ENCODE measurements at places on chromosomes 2 and 18. TPM values are rescaled to one million over a fixed set of nuclear protein-coding genes. Genes with fewer than 3 reads are reported as not detected.

The CFAP65 gene
- total RNA-seq = not detected

The FZD7 gene
- 0.29 TPM for total RNA-seq

The CREG2 gene
- 0.88 TPM for total RNA-seq

The PJVK gene
- 1.4 TPM for total RNA-seq

The AMER3 gene
- not detected for total RNA-seq

The VAPA gene
- 163 TPM for total RNA-seq

The DRC1 gene
- total RNA-seq = 0.21 TPM

The LYG2 gene
- total RNA-seq = not detected

The FHOD3 gene
- total RNA-seq = 0.58 TPM

The TRIM43 gene
- not detected for total RNA-seq

The ZC3H6 gene
- total RNA-seq = 3.0 TPM

The ERBB4 gene
- 0.74 TPM for total RNA-seq

The MZT2A gene
- 170 TPM for total RNA-seq

The LAMA1 gene
- not detected for total RNA-seq

The SERPINB10 gene
- total RNA-seq = not detected

The SPATA3 gene
- not detected for total RNA-seq

The HDAC4 gene
- total RNA-seq = 33.0 TPM

The DUSP2 gene
- 0.33 TPM for total RNA-seq

The UGT1A4 gene
- not detected for total RNA-seq

The FEV gene
- not detected for total RNA-seq

The AGXT gene
- total RNA-seq = not detected

The CDK5R2 gene
- total RNA-seq = not detected

The LINC00305 gene
- total RNA-seq = not detected
